ENCODE measurements at places on chromosomes 5 and 9.

- H3K4me1 ChIP-seq = peaks cover 28% of the 10 kb centered on the region
- no peak for DNase-seq
- H3K36me3 ChIP-seq = peaks cover 12% of the 10 kb centered on the region
- no peak overlapping the region for H3K27ac ChIP-seq
Observed at GRCh38 chr9:92754091-92754745, 10.4 kb downstream of the BICD2 start.

DNA sequence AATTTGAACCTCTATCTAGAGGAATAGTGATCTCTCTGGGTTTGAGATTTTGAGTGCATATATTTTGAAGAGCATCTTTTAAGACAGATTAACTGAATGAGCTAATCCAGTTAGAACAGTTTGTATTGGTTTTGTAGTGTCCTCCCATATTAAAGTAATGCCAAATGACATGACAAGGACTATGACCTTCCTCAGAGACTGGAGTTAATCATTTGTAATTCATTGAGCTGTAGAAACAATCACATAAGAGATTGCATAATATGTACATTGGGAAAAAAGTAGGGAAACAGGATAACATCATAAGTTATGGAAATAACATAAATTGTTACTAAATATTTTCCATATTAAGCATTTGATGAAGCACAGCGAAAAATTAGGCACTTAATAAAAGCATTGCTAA is 45.8 kb upstream of the PRDM9 start:
- DNase-seq = no peak
- no peak overlapping the region for H3K4me3 ChIP-seq
- H3K27me3 ChIP-seq = no peaks in the 10 kb centered on the region

GRCh38 chr5:123754908-123755307 is 242.9 kb downstream of the CSNK1G3 start:
- no peaks in the 10 kb centered on the region for H3K27me3 ChIP-seq
- H3K4me3 ChIP-seq = no peak overlapping the region
- H3K27ac ChIP-seq = no peak overlapping the region
- no peaks in the 10 kb centered on the region for H3K36me3 ChIP-seq
- DNase-seq = no peak
- no peaks in the 10 kb centered on the region for H3K4me1 ChIP-seq

DNA sequence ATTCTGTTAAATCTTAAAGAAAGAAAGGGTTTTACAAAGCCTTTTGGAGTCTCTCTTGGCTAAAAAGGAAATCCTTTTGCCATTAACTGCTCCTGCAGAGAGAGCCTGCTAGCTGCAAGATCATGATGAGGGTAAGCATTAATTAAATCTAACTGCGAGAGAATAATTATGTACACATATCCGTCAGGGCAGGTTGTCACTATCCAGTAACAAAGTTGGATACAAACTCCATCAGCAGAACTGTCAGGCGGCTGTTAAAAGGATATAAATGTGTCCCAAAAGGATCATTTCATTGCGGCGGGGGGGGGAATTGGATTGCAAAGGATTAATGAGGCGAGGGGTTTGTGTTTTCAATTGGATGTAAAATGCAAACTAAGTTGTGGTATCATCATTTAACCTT is 289.3 kb downstream of the ASTN2 start:
- H3K27me3 ChIP-seq = no peaks in the 10 kb centered on the region
- H3K4me3 ChIP-seq = no peak overlapping the region
- no peaks in the 10 kb centered on the region for H3K36me3 ChIP-seq
- no peak for DNase-seq

DNA sequence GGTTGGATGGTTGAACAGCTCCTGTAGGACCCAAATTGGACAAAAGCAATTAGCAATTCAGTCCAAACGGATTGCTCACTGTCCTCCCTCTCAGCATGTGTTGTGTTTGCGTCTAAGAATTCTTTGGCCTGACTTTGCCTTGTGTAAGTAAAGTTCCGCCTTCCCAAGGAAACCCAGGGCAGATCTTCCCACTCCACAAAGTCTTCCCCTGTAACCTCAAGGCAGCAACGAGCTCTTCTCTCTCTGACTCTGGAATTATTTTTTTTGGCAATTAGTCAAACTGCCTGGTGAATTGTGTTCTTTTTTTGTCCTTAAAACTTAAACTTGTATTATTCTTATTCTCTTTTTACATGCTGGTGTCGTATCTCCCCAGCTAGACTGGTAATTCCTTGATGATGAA is 20.7 kb upstream of the BASP1 start:
- H3K27me3 ChIP-seq = no peaks in the 10 kb centered on the region
- H3K36me3 ChIP-seq = peaks cover 6% of the 10 kb centered on the region
- H3K4me3 ChIP-seq = no peak overlapping the region
- no peaks in the 10 kb centered on the region for H3K4me1 ChIP-seq
- H3K27ac ChIP-seq = no peak overlapping the region
